ENCODE measurements at places on chromosomes 7 and 10. TPM values are rescaled to one million over a fixed set of nuclear protein-coding genes. Genes with fewer than 3 reads are reported as not detected.

DNA sequence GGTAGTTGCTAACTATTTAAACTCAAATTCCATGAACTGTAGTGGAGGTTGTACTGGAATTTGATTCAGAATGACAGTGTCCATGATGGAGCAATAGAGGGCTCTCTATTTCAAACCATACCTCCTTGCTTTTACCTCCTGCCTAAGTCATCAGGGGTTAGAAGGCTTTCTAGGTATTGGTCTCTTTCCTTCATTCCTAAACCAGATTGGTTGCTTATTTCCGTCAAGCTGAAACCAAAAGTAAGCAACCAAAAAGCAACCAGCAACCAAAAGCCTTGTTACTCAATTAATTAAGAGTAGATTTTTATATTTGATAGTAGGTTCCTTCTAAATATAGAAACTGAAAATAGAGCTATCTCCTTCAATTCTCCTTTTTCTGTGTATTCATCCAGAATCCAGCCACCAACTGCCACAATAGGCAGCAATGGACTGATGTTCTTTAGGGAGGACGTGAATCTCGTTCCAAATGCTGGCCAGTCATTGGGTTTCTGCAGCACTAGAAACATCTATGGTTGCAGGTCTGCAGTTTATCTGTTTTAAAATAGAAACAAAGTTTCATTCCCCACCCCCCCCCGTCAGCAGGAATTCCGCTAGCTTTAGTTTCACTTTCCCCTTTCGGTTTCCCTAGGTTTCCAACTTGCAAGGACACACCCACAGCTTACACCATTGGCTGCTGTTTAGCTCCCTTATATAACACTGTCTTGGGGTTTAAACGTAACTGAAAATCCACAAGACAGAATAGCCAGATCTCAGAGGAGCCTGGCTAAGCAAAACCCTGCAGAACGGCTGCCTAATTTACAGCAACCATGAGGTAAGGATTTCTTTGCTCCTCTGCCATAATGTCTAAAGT, at the start of gene IFIT1:
TSS of gene IFIT1 (plus strand) at position 717 of the 850 bp plus-strand sequence. CDS start at position 807, 90 bp downstream.
- no peak for DNase-seq

GRCh38 chr7:76166404-76167255, 35.1 kb upstream of the SRRM3 start:
- peak; percentile 93 for DNase-seq

GRCh38 chr7:116547347-116547746, 22.5 kb downstream of the CAV1 start:
- no peak for DNase-seq

DNA sequence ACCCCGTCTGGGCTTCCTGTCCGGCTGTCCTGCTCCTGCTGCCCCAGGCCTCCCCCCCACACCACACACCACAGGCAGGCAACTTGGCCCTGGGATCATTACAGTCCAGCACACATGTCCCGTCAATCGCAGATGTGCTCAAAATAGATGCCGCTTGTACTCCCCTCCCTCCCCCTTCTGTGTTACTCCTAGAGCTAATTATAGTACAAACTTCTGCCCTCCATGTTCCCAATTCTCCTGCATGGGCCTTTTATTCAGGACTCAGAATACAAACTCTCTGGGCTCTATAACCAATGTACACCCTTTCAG, at the start of gene SYNPO2L:
TSS of gene SYNPO2L (minus strand) at position 40 of the 309 bp plus-strand sequence. CDS start 107 bp downstream, outside the sequence.
- DNase-seq, result no peak

- DNase-seq, result no peak
These were observed 4.9 kb downstream of the PURB start for GRCh38 chr7:44880317-44881018.

DNA sequence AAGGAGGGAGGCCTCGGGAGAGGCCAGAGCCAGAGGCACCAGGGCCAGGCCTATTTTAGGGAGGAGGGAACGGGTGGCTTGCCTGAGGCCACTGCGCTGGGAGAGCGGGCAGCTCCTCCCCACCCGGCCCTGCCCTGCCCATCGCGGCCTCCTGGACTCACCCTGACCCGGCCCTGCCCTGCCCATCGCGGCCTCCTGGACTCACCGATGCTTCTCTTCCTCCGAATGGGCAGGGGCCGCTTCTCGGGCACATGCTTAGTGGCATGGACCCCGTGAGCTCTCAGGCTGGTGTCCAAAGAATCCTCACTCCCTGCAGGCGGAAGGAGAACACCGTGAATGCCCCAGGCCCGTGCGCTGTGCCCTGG, 7.5 kb downstream of the PDGFA start:
- no peak for DNase-seq

GRCh38 chr10:100184840-100185239, 989 bp downstream of the ERLIN1 start:
- no peak for DNase-seq

GRCh38 chr10:21954132-21954531, 49.4 kb downstream of the DNAJC1 start:
- DNase-seq, result no peak

DNA sequence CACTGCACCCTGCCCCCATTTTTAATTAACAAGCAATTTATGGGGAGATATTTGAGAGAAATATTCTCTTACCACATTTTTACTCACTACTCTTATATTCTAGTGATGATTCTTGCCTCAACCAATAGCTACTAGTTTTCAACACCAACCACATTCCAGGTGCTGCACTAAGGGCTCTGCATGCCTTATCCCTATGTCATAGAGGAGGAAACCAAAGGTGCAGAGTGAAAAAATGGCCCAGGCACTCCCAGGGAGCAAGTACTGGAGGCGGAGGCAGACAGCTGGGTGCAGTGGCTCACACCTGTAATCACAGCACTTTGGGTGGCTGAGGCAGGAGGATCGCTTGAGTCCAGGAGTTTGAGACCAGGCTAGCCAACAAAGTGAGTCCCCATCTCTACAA, 35.5 kb upstream of the TPST1 start:
- no peak for DNase-seq

- no peak for DNase-seq
These were observed 99.1 kb downstream of the TAX1BP1 start for GRCh38 chr7:27839099-27839498.

DNA sequence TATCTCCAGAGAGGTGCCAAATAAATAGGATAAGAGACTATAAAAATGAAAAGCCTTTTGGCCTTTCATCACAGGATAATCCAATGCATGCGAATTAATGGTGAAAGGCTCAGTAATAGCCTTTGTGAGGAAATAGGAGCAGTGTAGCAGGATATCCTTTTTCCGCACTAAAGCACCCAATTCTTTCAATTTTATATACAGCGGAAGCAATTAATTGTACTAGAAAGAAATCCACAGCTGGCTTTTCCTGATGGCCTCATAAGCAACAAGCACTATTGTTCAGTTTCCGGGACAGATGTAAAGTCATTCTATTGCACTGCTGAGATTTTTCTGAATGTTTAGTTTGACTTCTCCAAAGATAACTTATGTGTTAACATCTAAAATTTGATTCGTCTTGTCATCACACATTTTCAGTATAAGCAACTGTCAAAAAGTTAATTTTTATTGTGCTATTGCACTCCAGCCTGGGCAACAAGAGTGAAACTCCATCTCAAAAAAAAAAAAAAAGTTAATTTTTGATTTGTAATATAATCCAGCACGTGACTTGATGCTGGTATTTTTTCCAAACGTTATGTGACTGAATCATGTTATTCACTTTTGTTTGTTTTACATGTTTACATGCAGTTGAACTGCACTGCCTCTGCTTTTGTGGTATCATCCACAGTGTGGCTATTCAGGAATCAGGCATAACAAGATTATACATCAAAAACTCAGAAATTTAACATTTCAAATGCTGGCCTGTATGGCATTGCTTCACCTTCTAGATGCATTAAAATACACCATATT, 8.4 kb upstream of the BMPR1A start:
- no peak for DNase-seq

- DNase-seq, result no peak
These were observed 4.6 kb downstream of the CYP3A5 start for GRCh38 chr7:99674995-99675742.

DNA sequence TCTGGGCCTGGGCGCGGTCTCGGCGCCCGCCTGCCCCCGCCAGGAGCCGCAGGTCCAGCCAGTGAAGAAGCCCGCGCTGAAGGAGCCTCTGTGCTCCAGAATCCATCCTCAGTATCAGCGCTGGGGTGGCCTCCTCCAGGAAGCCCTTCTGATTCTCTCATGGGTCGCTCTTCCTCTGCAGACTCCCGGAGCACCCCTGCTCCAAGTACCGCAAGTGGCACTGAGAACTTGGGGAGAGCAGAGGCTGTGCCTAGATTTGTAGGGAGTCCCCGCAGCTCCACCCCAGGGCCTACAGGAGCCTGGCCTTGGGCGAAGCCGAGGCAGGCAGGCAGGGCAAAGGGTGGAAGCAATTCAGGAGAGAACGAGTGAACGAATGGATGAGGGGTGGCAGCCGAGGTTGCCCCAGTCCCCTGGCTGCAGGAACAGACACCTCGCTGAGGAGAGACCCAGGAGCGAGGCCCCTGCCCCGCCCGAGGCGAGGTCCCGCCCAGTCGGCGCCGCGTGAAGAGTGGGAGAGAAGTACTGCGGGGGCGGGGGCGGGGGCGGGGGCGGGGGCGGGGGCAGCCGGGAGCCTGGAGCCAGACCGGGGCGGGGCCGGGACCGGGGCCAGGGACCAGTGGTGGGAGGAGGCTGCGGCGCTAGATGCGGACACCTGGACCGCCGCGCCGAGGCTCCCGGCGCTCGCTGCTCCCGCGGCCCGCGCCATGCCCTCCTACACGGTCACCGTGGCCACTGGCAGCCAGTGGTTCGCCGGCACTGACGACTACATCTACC, at the start of gene ALOX5:
TSS of gene ALOX5 (plus strand) at position 641 of the 774 bp plus-strand sequence. CDS start at position 705, 64 bp downstream.
- no peak for DNase-seq

DNA sequence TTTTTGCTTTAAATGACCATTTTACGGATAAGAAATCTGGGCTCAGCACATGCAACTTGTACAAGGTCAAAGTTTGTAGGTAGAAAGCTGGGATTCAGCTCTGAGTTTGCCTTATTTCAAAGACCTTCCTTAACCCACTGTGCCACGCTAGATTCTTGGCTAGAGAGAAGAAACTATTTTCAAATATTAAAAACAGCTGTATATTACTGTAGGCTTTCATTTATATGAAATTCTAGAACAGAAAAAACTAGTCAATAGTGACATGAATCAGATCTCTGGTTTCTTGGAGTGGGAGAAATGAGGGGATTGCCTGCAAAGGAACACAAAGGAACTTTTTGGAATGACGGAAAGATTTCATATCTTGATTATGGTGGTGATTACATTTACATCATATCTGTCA, 53.0 kb upstream of the C1GALT1 start:
- no peak for DNase-seq

- peak; percentile 42 for DNase-seq
These were observed 14.4 kb downstream of the MXI1 start for GRCh38 chr10:110221721-110222261.

GRCh38 chr10:21272643-21273399, 252.7 kb downstream of the SKIDA1 start:
- no peak for DNase-seq

GRCh38 chr7:102232611-102233286, 53.9 kb upstream of the SH2B2 start:
- no peak for DNase-seq

GRCh38 chr7:148944935-148945934, 61.1 kb upstream of the EZH2 start:
- DNase-seq, result no peak

The CYP26C1 gene
- not detected for total RNA-seq

The MOGAT3 gene
- total RNA-seq, result not detected

The ARPC1A gene
- total RNA-seq, result 103 TPM

The RARRES2 gene
- 433 TPM for total RNA-seq

The HOXA7 gene
- total RNA-seq, result 5.8 TPM

Measured in omental fat pad (tissue), 4 donors.